HCEC 1CT (cell line): ENCODE measurements at places on chromosomes 2 and 18.
A peak's percentile ranks its signal among the peaks of the same experiment; 100 is the strongest.

DNA sequence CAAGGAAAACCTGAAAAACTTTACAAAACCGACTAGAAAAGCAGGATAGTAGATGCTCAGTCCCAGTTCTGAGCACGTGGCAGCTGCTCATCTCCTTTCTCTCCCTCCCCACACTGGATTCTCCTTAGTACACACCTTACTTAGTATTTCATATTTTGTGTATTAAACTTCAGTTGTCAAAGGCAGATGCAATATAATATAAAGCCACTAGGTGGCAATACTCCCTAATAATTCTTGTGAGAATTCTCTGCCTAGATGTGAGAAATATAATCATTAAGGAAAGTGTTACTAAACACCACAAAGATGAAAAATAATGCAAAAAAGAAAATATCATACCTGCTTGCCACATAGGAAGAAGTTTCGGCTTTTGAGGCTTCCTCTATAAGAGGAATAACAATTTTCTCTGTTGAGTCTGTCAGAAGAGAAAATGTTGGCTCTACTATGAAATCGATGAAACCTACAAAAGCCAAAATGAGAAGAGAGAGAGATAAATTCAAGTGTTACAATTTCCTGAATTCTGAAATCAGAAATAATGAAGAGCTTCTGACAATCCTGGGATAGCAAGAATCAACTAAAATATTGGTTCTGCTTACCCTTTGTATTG is 200.6 kb downstream of the PPP1R1C start:
- peak; percentile 20 for DNase-seq

- no peak for DNase-seq
Observed at GRCh38 chr2:24720310-24720709, 72.9 kb downstream of the PTRHD1 start.

GRCh38 chr2:28102455-28102874 is 211.9 kb downstream of the BABAM2 start:
- peak; percentile 84 for DNase-seq

- no peak for DNase-seq
Observed at GRCh38 chr2:142853912-142854311, 23.6 kb upstream of the KYNU start.

GRCh38 chr2:84386336-84387040 is 72.6 kb downstream of the SUCLG1 start:
- no peak for DNase-seq

DNA sequence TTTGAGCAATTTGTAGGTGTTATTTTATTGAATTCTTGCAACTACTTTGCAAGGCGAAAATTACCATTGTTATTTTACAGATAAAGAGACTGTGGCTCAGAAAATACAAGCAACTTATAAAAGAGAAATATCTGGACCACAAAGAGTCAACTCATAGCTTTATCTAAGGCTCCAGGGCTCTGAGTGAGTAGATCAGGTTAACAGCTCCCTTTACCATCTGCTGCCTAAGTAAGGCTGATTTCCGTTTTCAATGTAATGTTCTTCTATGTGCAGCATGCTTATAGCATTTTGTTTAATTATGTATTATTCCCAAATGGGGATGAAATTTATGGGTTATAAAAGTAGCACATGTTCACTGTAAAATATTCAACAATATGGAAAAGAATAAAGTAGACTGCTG is 299.1 kb upstream of the TNP1 start:
- no peak for DNase-seq

GRCh38 chr2:240622531-240623235 is 2.6 kb upstream of the GPR35 start:
- no peak for DNase-seq

DNA sequence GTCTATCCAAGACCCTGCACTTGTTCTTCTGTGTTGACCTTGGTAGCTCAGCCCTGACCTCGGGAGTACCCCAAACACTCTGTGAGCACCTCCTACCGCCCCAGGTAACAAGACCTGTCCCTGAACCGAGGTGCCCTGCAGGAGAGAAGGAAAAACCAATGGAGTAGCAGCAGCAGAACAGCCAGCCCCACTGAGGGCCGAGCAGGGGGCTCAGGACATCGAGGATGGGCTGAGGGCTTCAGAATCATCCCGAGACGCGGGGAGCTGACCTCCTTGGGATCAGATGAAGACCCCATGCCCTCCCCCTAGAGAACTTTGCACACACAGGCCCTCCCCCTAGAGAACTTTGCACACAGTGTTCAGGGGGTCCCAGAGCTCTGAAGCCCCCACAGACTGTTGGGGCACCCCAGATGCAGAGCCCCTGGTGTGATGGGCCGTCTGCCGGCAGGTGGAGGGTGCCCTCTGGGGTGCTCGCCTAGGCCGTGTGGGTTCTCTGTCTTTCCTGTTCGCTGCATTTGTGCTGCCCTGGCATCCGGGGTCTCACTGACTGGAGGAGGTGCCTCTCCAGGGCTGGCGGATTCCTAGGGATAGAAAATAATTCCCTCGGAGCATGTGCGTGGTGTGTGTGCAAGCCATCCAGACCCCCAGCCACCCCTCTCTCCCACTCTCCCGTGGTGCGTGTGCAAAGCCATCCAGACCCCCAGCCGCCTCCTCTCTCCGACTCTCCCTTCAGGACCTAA is 189.1 kb downstream of the TWIST2 start:
- DNase-seq = no peak

DNA sequence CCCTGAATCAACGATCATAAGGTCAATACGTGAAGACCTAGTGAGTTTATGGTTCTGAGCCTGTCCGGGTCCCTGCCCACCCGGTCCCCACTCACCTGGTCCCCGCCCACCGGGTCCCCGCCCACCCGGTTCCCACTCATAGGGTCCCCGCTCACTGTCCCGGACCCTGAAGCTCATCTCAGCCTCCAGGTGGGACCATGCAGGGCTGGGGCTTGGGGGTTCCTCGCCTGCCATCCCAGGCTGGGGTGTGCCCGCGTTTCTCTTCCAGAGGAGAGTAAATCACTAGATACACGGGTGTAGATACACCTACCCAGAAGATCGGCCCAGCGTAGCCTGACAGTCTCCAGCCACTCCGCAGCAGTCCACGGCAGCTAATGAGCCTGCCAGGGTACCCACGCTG is 131.5 kb downstream of the MBP start:
- no peak for DNase-seq

DNA sequence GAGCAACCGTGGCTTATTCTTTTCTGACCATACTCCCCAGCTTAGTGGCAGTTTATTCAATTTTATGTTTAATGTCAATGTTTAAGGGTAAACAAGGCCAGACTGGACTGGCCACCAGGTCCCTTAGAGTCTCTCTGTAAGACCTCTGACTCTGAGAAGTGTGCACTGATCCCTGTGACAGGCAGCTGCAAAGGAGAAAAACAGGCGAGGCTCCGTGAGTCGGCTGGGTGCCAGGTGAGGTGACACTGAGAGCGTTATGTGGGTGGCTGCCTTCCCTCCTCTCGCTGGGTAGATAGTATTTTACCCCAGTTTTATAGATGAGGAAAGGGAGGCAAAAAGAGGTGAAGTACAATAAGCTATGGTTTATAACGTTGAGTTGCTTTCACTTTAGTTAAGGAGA is 139.4 kb upstream of the HDAC4 start:
- no peak for DNase-seq
